Activated naive CD4-positive, alpha-beta T cell treated with anti-CD3 and anti-CD28 coated beads, Interleukin-2, amount 50 U/mL, for 16 hours (primary cell): ENCODE measurements at places on chromosomes 2 and 18.
A peak's percentile ranks its signal among the peaks of the same experiment; 100 is the strongest.

DNA sequence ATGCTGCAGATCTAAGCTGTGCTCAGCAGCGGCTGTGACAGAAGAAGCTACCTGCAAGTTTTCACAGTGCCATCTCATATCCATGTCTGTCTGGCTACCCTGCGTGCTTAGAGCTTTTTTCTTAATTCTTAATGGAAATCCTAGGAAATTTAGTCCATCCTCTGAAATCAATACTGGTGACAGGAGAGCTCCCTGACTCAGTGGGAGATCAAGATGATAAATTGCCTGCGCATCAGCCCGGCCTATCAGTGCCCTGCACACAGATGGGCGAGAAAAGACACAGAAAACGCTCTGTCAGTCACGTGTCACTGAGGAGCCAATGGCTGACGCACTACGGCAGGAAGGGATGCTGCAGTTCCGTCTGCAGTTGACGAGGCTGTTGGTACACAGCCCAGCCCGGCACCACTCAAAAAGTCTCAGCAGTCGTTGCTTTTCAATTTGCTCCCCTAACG lies 819.6 kb upstream of the FSHR start:
- DNase-seq, result peak; percentile 58

DNA sequence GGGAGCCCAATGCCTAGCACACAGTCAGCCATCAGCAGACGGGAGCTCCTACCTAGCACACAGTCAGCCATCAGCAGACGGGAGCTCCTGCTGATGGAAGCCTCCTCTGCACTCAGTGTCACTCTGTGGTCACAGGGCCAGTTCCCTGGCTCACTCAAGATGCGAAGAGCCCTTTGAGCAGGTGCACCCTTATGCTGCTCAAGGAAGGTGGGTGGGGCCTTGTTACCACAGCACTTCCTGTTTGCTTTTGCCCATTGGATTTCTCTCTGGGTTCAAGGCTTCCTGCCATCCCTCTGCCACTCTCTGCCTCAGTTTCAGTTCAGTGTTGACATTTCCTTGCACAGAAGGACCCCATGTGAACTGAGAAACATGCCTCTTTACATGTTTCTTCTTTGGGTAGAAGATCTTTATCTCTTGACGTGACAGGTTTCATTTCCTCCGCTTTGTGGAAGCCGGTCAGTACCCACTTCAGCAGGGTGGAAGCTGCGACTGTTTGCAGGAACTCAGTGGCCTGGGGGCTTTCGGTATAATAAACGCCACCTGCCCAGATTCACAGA lies 11.6 kb downstream of the TRIB2 start:
- DNase-seq, result no peak

DNA sequence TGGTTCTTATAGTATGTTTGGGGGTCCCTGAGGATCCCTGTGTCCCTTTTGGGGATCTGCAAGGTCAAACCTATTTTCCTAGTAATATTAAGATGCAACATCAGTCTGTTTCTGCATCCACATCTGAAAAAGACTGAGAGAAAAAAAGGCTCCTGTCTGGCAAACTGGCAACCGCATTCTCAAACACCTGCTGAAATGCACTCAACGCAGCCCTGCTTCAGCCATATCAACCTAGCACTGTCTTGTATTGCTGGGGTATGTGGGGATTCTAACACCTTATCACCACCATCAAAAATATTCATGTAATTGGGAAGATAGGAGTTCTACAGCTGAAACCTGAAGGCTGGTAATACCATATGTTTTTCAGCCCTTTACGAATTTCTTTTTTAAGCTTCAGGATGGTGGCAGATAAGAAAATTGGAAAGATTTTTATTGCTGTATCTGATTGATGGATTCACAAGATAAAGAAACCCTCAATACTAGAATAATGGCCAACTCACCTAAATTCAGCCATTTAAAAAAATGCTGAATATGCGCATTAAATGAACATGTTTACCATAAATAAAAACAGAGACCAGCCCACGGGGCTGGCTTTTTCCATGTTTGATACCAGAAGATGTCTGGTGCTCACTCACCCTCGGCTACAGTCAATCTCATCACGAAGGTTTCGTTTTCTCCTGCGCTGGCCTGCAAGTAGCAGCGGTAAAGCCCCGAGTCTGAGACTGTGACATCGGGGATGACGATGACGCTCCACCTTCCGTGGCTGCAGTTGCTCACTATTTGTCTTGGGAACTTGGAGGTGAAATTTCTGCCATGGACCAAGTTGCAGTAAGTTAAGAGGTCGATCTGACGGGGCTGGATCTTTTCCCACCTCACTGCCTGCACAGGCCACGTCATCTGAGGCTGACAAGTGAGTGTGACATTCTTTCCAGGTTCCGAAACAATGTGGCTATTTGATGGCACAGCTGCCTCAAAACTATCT lies 52.3 kb downstream of the CD226 start:
- no peak for DNase-seq

GRCh38 chr2:159573846-159574606 lies 42.3 kb downstream of the BAZ2B start:
- no peak for DNase-seq

DNA sequence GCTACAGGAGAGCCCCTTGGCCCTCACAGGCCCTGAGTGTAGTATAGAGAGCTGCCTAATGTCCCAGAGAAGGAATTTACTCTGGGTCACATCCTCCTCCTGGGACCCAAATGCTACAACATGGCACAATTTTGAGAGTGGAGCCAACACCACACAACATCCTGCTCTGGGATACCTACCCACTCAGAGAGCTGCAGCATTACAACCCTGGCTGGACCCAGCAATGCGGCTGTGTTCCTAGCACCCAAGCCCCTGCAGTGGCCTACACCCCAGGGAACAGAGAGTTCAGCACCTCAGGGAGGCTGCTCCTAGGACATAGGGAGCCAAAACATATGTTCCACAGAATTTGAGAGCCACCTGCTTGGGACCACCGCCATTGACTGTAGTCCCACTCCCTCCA lies 19.3 kb upstream of the FABP1 start:
- DNase-seq, result no peak

GRCh38 chr2:224008702-224009261 lies 30.3 kb downstream of the SERPINE2 start:
- DNase-seq, result no peak

GRCh38 chr2:69375494-69376353 lies 11.3 kb downstream of the GFPT1 start:
- no peak for DNase-seq

- no peak for DNase-seq
Observed at GRCh38 chr2:8740136-8740535, 58.3 kb downstream of the ID2 start.

DNA sequence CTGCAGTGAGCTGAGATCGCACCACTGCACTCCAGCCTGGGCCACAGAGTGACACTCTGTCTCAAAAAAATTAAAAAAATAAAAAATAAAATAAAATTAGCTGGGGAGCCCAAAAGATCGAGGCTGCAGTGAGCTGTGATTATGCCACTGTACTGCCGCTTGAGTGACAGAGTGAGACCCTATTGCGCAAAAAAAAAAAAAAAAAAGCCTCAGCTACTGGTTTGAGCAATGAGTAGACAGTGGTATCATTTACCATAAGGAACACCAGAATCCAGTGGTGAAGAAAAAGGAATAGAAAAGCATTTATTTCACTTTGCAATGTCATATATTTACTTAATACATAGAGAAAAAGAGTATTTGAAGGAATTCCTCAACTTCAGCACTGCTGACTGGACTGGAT lies 3.0 kb downstream of the SAP130 start:
- DNase-seq, result no peak

GRCh38 chr2:185299867-185300266 lies 438.7 kb upstream of the FSIP2 start:
- no peak for DNase-seq

- no peak for DNase-seq
Observed at GRCh38 chr18:50312296-50313030, 25.0 kb upstream of the CXXC1 start.

DNA sequence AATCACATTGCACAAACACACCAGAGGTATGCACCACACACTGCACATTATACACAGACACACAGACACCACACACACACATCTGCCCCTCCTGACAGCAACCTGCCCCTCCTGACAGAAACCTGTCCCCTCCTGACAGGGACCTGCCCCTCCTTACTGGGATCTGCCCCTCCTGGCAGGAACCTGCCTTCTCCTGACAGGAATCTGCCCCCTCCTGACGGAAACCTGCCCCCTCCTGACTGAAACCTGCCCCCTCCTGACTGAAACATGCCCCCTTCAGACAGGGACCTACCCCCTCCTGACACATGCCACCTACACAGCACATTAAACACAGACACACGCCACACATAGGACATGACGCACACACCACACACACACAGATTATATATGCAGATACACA lies 88.9 kb downstream of the PXDN start:
- DNase-seq, result no peak

- no peak for DNase-seq
Observed at GRCh38 chr2:238225911-238226697, 13.7 kb downstream of the HES6 start.

DNA sequence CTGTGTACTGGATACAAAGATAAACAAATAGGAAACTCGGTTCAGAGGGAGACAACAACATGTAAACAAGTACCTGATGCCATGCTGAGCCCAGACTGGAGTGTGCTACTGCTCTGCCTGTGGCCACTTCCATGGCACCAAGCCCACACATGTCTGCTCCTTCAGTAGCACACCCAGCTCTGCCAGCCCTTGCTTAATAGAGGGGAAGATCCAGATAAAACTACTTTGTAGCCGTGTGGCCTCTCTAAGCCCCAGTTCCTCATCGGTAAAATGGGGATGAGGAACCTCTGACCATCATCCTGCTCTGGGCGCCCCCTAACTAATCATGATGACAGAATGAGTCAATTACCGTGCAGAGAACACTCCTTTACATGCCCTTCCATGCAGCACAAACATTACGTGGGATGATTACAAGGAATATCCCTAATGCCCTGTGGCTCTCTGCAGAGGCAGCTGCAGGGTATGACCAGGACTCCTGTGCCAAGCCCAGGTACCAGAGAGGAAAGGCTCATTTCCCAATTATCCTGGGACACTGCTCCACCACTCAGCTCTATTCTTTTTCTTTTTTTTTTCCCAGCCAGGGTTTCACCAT lies 34.9 kb downstream of the DNMT3A start:
- no peak for DNase-seq

- no peak for DNase-seq
Observed at GRCh38 chr2:227423656-227424499, 36.1 kb upstream of the SCYGR1 start.

DNA sequence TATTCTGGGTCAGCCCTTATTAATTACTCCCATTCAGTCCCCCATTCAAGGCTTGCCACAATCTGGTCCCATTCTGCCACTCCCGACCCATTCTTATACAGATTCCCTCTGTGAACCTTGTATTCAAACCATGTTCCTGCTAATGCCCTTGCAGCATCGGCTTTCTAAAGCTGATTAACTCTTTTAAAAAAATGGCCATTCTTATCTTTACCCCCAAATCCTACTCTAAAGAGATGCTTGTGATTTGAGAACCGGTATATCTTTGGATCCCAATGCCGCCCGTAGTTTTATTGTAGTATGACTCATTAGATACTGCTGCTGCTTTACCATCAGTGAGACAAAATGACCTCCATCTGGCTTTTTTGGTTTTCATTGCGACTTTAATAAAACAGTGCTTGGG lies 72.2 kb downstream of the XRCC5 start:
- no peak for DNase-seq

DNA sequence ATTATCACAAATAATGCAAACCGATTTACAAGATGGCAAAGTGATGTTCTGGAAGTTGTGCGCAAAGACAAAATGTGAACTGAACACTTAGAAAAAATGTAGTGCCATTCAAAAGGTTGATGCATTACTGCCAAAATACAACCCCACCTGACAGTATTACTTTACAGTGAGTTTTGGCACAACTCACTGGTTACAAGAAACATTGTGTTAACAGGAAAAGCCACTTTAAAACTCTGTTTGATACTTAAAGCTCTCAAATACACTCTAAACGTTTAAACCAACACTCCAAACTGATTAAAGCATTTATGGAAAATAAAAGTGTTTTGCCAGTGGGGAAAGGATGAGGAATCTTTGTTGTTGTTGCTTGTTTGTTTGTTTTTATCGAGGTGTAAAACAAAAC lies 173.4 kb upstream of the SATB2 start:
- no peak for DNase-seq

- peak; percentile 39 for DNase-seq
Observed at GRCh38 chr2:216142540-216142939, 33.4 kb downstream of the XRCC5 start.

DNA sequence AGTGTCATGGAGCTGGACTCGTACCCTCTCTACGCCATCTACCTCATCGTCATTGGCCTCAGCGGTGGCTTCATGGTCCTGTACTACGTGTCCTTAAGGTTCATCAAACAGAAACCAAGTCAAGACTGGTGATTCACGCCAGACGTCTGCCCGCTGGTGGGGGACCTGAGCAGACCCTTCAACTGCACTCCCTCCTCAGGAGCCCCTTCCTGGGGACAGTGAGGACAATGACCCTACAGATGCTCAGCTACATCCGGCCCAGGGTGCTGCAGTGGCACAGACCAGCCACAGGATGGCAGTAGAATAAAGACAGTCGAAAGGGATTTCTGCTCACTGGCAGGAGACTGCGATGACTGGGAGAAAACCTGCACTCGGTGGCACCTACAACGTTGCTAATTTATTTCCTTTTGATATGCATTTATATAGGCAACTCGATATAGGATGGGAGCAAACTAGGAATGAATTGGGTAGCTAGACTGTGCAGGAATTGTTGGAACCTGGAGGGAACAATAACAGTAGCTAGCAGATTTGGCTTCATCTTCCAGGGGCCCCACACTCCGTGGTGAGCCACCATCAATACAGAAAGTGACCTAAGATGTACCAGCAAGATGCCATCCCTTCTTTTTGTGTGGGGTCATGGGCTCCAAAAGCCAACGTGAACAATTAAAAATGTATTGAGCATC lies 39.2 kb downstream of the ABCG8 start:
- peak; percentile 67 for DNase-seq

- peak; percentile 39 for DNase-seq
Observed at GRCh38 chr2:198004921-198005829, 200.8 kb downstream of the PLCL1 start.

- DNase-seq, result no peak
Observed at GRCh38 chr2:234189230-234189629, 138.7 kb downstream of the SPP2 start.
